ENCODE measurements at places on chromosomes 3 and 15. TPM values are rescaled to one million over a fixed set of nuclear protein-coding genes. Genes with fewer than 3 reads are reported as not detected.

DNA sequence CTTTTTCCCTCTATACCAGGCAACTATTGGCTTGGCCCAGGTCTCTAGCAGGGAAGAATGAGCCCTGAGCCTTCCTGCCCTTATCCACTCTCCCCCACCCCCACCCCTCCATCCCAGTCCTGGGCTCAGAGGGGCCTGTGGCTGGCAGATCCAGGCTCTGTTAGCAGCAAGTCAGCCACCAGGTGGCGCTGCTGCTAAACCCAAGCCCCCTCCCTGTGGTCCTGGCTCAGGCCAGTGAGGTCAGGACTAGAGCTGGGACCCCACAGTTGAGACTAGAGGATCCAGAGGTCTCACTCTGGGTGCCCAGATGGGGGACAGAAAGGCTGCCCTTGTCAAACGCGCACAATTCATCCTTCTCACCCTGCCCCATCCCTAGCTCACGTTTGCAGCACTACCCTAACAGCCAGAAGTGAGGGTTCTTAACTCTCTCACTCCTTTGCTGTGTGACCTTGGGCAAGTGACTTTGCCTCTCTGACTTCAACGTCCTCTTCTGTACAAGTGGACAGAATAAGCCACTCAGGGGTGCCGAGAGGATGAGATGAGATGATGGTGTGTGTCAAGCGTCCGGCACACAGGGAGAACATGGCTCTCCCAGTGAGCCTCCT, 46.8 kb upstream of the SLC6A1 start:
- no peaks in the 10 kb centered on the region for H3K36me3 ChIP-seq
- no peaks in the 10 kb centered on the region for H3K4me1 ChIP-seq
- no peak for DNase-seq
- H3K4me3 ChIP-seq = no peak overlapping the region

DNA sequence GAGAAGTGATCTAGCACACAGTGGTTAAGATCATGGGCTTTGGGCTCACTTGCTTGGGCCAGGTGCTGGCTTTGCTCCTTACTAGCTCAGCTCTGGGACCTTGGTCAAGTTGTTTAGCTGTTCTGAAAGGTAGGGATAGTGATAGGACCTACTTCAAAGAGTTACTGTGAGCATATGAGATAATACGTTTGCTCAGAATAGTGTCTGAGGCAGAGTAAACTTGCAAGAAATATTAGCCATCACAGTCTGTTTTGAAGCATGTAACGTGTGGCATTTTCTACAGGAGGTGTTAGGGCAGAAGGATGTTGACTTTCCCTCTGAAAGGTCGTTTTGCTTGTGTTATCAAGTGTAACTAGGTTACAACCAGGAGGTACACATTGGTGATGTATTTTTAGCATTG, 34.5 kb upstream of the NFKBIZ start:
- H3K36me3 ChIP-seq = peaks cover 16% of the 10 kb centered on the region
- no peaks in the 10 kb centered on the region for H3K4me1 ChIP-seq
- H3K27me3 ChIP-seq = no peaks in the 10 kb centered on the region
- no peak for DNase-seq

DNA sequence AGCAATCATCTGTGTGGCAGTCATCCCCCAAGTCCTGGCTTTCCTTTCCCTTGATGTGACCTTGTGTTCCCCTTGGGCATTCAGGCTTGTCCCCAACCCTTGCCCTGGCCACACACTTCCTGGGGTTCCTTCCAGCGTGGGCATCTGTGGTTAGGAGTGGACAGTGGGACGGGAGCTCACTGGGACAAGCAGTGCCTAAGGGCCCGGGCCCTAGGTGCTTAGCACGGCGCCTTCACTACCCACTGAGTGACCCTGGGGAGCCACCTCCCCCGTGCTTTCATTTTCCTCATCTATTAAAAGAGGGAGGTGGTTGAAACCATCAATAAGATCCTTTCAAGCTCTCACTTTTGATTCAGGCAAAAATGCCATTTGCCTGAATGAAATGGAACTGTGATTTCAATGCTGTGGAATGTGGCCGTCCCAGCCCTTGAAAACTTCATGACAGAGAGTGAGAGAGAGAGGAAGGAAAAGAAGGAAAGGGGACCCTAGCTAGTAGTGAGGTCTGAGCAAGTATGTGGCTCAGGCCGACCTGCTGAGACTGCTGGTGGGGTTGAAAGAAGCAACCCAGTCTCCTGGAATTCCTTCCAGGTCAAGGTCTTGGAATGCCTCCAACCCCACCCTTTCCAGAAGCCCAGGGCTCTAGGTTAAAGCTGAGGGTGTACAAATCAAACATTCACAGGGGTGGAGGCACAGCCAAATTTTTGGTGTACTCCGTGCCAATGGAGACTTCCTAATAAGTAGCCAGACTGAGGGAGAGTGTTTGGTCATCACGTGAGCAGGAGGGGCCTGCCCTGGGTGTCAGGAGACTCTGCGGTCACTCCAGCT, 302.9 kb downstream of the TLE3 start:
- no peaks in the 10 kb centered on the region for H3K36me3 ChIP-seq
- H3K27ac ChIP-seq = peak overlapping the region; percentile 59
- H3K4me1 ChIP-seq = peaks cover 18% of the 10 kb centered on the region
- no peak for DNase-seq
- H3K27me3 ChIP-seq = no peaks in the 10 kb centered on the region

- no peaks in the 10 kb centered on the region for H3K27me3 ChIP-seq
- no peak for DNase-seq
- no peak overlapping the region for H3K4me3 ChIP-seq
- H3K4me1 ChIP-seq = peaks cover 22% of the 10 kb centered on the region
- no peak overlapping the region for H3K27ac ChIP-seq
Measured at GRCh38 chr3:45673273-45673672, 15.9 kb upstream of the SACM1L start.

DNA sequence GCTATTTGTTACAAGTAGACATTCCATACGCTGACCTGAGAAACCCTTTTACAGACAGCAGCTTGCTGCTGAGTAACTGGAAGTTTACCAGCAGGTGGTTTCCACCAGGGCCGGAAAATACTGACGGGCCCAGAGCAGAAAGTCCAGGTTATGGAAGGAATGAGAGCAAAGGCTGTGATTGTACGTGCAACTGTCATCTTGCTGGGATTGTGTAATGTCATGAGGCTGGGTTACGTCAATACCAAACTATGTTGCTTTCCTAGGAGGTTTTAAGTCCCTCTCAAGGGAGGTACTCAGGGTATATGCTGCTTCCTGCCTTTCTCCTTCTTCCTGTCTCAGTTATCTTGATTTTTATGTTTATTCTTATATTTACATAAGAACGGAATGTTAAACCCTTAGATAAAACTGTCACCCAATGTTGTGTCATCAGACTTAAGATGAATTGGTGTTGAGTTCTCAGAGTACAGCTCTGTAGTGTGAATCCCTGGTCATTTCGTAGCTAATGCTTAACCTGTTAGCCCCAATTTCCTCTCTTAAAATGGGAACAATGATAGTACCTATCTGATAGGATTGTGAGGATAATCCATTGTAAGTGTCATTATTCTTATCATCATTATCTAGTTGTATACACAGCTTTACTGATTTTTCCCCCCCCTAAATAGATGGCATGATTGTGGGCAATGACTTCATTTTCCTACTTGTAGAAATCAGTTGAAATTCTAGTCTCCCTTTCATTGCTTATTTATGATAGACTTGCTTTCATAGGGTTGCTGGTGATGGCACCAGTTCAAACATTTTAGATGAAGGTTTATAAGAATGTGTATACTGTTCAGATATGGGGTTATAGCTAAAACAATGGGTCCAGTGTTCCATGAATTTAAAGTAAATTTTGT, 101.4 kb downstream of the FNDC3B start:
- H3K4me1 ChIP-seq = peaks cover 22% of the 10 kb centered on the region
- no peaks in the 10 kb centered on the region for H3K27me3 ChIP-seq
- no peaks in the 10 kb centered on the region for H3K36me3 ChIP-seq
- H3K4me3 ChIP-seq = no peak overlapping the region

DNA sequence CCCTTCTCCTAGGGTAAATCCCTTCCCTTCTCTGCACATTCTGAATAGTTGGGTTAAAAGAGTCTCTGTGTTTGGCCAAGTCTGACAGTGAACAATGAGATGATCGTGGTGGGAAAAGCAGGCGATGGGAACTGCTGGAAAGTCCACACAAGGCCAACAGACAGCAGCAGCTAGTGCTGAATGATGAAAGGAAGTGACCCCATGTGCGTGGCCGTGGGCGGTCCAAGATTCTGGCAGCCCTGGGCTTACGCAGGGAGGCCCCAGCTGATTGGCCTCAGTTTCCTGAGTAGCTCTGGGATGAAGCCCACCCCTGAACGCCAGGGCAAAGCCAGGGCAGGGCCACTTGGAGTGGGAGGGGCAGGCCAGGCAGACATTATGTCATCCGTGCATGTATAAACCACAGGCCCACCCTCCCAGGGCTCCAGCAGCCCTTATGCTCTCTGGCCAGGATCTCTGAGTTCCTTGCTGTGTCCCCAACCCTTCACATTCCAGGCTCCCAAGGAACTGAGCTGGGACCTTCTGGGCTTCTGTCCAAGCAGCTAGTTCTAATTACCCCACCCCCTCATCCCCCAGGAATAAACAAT, 57.8 kb downstream of the CDC25A start:
- no peaks in the 10 kb centered on the region for H3K36me3 ChIP-seq
- H3K27ac ChIP-seq = peak overlapping the region; percentile 79
- no peaks in the 10 kb centered on the region for H3K4me1 ChIP-seq
- no peak overlapping the region for H3K4me3 ChIP-seq
- DNase-seq = no peak

GRCh38 chr15:65057549-65057940, 10.2 kb downstream of the RASL12 start:
- no peak overlapping the region for H3K4me3 ChIP-seq
- no peaks in the 10 kb centered on the region for H3K27me3 ChIP-seq
- no peaks in the 10 kb centered on the region for H3K36me3 ChIP-seq
- peak overlapping the region; percentile 17 for H3K27ac ChIP-seq
- no peak for DNase-seq

GRCh38 chr3:111807826-111808225, 51.2 kb upstream of the PHLDB2 start:
- peak overlapping the region; percentile 10 for H3K27ac ChIP-seq
- H3K4me1 ChIP-seq = peaks cover 57% of the 10 kb centered on the region
- H3K4me3 ChIP-seq = no peak overlapping the region

DNA sequence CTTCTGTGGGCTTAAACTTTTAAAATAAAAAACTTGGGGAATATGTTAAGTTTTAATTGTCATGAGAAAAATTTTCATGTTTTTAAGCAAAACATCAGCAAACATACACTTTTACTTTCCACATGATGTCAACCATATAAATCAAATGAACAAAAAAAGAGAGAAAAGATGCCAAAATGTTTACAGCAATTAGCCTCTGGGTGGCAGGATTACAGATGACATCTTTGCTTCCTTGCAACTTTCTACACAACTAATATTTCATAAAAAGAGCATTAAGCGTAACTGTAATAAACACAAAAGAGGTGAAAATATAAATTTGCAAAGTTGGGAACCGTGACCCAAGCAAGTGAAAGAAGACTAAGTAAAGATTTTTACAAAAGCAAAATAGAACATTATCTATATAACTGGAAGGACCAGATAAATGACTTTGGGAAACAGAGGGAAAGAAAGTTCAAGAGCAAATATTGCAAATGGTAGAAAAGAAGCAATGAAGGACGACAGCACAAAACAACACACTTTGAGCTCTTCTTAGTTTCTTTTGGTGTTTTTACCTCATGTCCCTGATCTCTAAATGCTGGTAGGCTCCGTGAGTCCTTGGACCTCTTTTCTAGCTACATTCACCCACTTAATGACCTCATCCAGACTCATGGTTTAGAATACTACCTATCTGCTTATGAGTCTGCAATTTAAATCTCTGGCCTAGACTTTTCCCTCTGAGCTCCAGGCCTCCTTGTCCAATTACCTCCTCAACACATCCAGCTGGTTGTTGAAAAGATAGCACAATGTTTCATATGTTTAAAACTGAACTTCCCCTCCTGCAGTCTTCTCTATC, 9.4 kb downstream of the TP53BP1 start:
- no peak overlapping the region for H3K27ac ChIP-seq
- H3K36me3 ChIP-seq = peaks cover 26% of the 10 kb centered on the region
- H3K27me3 ChIP-seq = no peaks in the 10 kb centered on the region
- H3K4me1 ChIP-seq = no peaks in the 10 kb centered on the region

GRCh38 chr15:57156210-57156884, 220.0 kb upstream of the CGNL1 start:
- no peak for DNase-seq
- H3K27me3 ChIP-seq = no peaks in the 10 kb centered on the region
- H3K36me3 ChIP-seq = no peaks in the 10 kb centered on the region
- H3K4me3 ChIP-seq = no peak overlapping the region
- H3K27ac ChIP-seq = no peak overlapping the region

The CACNA2D3 gene
- total RNA-seq = 3.4 TPM

The DUSP7 gene
- total RNA-seq = 105 TPM

The GOLGA6D gene
- total RNA-seq = not detected

The INKA1 gene
- total RNA-seq = 19.8 TPM

The PLIN1 gene
- total RNA-seq = 3.6 TPM

The PLSCR5 gene
- not detected for total RNA-seq

The STRA6 gene
- 1.5 TPM for total RNA-seq

Measured in esophagus squamous epithelium (tissue), 5 donors.